HTR-8/SVneo (cell line): ENCODE measurements at places on chromosomes 2 and 18.

- DNase-seq, result no peak
Observed at GRCh38 chr2:122236925-122237324, 481.5 kb downstream of the TSN start.

- no peak for DNase-seq
Observed at GRCh38 chr18:63264871-63265270, 54.7 kb downstream of the BCL2 start.

- DNase-seq, result no peak
Observed at GRCh38 chr2:85414761-85415553, 3.6 kb upstream of the SH2D6 start.

DNA sequence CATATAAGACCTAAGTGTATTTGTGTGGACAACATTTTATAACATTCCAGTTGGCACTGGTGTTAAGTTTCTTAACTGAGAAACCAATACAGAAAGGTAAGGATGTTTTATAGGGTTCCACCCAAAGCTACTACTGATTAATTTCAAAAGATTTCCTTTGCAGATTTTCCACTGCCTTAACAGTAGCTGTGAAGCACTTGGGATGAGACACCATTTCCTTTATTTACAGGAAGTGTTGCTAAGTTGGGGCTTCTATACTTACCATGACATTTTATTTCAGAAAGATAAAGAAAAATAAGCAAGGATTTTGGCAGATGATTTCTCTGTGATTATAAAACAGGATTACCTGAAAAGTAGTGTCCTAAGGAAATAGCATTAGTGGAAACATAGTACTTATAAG lies 234.3 kb downstream of the CALCRL start:
- DNase-seq, result no peak

GRCh38 chr2:134021830-134022524 lies 231.9 kb upstream of the MGAT5 start:
- no peak for DNase-seq

DNA sequence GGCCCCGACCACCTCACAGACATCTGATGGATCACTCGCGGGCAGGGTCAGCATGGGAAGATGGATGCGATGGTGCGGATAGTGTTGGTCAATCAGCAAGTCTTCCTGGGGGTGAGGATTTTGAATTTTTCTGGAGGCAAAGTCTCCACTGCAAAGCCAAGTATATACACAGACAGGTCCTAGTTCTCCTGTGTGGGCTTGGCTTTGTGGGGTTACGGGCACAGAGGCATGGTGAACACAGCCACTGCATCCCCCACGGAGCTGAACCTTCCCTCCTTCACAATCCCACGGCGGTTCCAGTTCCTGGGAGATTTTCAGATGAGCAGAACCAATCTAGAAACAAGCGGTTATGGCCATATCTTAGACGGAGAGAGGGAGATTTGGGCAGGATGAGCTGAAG lies 35.8 kb downstream of the CNGA3 start:
- DNase-seq, result no peak

DNA sequence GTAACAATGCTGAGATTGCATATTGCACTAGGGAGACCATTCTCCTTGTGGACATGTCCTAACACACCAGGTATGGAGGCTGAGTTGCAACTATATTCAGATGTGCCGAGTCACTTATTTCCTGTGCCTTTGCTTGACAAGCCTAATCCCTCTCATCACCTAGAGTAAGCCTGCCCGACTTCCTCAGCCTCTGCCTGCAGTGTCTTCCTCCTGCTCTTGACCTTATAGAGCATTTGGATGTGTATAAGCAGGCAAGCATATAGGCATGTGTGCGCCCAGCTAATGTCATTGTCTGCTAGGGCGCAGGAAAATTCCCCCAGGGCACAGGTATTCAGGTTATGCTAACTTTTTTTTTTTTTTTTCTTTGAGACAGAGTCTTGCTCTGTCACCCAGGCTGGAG lies 316.9 kb downstream of the CDH2 start:
- no peak for DNase-seq

DNA sequence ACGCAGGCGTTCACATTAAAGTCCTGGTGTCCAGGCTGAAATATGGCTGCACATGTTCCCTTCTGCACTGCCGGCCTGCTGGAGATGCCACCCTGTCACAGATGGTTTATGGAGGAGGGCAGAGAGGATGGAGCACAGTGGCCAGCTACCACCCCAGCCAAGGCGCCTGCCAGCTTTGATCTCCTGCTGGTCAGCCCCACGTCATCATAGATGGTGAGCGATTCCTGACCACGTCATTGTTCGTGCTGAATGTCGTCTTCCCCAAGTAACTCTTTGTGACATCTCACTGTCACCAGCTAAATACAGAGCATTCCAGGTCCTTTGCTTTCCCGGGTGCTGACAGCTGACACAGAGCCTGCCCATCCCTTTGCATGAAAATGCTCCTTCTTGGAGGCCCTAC lies 248.3 kb downstream of the TTC32 start:
- no peak for DNase-seq

GRCh38 chr2:88880441-88880953 lies 189.0 kb downstream of the RPIA start:
- peak; percentile 53 for DNase-seq

DNA sequence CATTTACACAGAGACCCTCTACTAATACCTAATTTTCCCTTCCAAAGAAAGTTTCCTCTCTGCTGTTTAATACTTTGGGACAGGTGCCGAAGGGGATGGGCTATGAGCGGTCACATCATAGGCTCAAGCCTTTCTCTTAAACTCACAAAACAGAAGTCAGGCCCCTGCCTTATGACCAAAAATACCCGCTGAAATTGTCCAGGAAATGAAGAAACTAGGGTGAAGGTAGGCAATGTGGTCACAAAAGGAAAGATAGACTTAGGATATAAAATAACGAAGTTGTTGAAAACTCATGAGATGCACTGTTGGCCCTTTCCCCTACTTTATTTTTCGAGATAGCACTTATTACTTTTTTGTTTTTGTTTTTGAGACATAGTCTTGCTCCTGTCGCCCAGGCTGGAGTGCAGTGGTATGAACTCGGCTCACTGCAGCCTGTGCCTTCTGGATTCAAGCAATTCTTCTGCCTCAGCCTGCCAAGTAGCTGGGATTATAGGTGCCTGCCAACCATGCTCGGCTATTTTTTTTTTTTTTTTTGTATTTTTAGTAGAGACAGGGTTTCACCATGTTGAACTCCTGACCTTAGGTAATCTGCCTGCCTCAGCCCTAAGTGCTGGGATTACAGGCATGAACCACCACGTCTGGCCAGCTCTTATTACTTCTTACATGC lies 16.3 kb downstream of the SLC8A1 start:
- no peak for DNase-seq

- DNase-seq, result no peak
Observed at GRCh38 chr2:137107904-137108303, 342.6 kb downstream of the THSD7B start.

GRCh38 chr2:232438951-232439757 lies 16.8 kb upstream of the ALPI start:
- DNase-seq, result no peak

DNA sequence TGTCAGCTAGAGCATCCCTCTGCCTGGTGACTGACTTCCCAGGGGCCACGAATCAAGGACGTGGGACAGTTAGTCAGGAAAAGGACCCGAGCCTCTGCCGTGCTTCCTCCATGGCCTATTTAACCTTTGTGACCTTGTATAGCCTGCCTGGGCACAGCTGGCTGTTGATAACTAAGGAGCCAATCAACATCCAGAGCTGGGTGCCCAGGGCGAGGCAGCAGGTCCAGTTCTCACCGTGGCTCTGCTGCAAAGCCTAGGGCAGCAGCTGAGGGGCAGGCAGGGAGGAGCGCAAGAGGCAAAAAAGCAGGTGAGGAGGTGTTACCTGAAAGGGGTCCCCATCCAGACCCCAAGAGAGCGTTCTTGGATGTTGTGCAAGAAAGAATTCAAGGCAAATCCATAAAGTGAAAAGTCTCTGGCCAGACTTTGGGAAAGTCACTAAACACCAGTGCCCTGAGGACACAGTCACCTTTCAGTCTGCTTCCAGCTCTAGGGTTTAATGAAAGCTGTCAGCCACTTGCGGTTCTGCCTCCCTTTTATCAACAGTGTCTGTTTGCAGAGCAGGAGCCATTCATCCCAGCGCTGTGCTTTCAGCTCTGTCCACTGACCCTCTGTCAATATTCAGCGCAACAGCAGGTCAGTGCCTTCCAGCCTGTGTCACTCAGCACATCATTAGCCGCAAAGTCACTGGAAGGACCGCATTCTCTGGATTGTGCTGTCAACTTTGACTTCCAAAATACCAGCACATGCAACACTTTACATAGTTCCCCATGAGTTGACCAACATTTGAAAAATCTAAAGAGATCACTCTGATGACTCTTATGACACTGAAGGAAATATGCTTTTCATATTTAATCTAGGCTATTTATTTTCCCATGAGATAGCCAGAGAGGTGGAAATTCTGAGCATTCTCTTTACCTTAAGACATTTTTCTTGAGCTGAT lies 38.6 kb upstream of the ASAP2 start:
- DNase-seq, result no peak

DNA sequence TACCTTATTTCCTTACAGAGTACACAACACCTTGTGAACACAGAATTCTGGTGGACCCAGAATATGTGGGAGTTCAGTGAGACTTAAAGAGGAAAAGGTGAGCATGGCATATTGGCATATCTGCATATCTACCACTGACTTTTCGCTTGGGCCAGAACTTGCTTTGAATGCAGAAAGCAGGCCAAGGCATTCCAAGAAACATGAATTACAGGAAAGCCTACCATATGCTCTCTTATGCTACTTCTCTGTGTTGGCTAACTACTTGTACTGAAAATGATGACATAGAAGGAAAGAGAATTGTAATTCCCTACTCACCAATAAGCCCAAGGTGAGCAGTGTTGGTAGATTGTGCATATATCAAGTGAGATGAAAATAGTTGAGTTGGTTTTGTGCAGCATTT lies 31.4 kb upstream of the CCDC93 start:
- DNase-seq, result no peak

- no peak for DNase-seq
Observed at GRCh38 chr2:86675511-86676015, 44.5 kb upstream of the RMND5A start.

DNA sequence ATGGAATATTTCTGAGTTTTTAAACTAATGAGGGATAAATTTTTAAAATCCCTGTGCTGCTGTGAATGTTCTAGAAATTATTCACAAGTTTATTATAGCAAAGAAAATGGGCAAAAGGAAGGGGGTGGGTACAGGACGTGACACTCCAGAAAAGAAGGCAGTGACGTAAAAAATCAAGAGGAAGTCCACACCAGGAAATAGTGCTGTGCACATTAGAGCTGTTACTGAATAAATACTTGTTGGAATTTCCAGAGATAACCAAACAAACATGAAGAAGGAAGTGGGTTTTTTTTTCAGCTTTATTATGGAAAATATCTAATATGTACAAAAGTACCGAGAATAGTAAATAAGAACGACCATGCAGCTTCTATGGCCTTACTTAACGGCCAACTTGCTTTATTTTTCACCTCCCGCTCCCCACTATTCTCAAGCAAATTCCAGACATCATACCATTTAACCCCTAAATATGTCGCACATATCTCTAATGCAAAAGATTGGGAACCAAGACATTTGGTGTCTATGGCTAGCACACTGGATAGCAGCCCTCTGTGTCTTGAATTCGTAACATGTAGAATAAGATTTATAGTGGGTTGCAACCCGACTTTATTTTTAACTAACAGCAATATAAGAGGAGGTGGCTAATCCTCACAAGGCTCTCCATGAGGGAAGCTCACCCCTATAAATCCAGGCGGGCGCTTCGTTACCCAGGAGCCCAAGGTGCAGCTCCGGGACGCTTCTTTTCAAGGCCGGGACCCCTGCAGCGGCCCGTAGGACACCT lies 580 bp upstream of the NDUFV2 start:
- DNase-seq, result peak; percentile 33

- peak; percentile 84 for DNase-seq
Observed at GRCh38 chr2:128321784-128322714, 3.4 kb upstream of the HS6ST1 start.
